ENCODE measurements at places on chromosomes 13 and 19. TPM values are rescaled to one million over a fixed set of nuclear protein-coding genes. Genes with fewer than 3 reads are reported as not detected.

The KANK2 gene
- 269 TPM for total RNA-seq

The CSNK1G2 gene
- 59.2 TPM for total RNA-seq

The ANKRD24 gene
- under 0.01 TPM for total RNA-seq

The CAPN12 gene
- not detected for total RNA-seq

The ATP13A1 gene
- total RNA-seq = 159 TPM

The ZNF709 gene
- 0.68 TPM for total RNA-seq

The LILRA2 gene
- not detected for total RNA-seq

The HSD17B14 gene
- total RNA-seq = 14.9 TPM

The NLRP9 gene
- not detected for total RNA-seq

The MADCAM1 gene
- total RNA-seq = not detected

The PSG7 gene
- total RNA-seq = not detected

The PPAN gene
- total RNA-seq = 31.0 TPM

The SYCN gene
- total RNA-seq = not detected

The FCER2 gene
- not detected for total RNA-seq

The IGFL1 gene
- total RNA-seq = not detected

The ATP8B3 gene
- total RNA-seq = 1.4 TPM

The ZSCAN1 gene
- total RNA-seq = not detected

The CEACAM16 gene
- total RNA-seq = not detected

The OR7A5 gene
- not detected for total RNA-seq

The UGGT2 gene
- total RNA-seq = 22.2 TPM

The LAIR2 gene
- total RNA-seq = not detected

The CEACAM19 gene
- 1.4 TPM for total RNA-seq

The HSD11B1L gene
- 34.9 TPM for total RNA-seq

The ZNF428 gene
- total RNA-seq = 43.9 TPM

The F10 gene
- total RNA-seq = 22.4 TPM

The IQCN gene
- 0.47 TPM for total RNA-seq

The VN1R4 gene
- not detected for total RNA-seq

The ATP4A gene
- total RNA-seq = not detected

The ZNF540 gene
- 0.60 TPM for total RNA-seq

The ZNF560 gene
- 0.58 TPM for total RNA-seq

The C19orf73 gene
- total RNA-seq = 12.3 TPM

The ANGPTL4 gene
- 34.0 TPM for total RNA-seq

The GRIN3B gene
- 0.70 TPM for total RNA-seq

The MISP gene
- not detected for total RNA-seq

Measured in pericardium fibroblast (primary cell).